ENCODE measurements at places on chromosomes 1 and 21.

GRCh38 chr1:41282679-41283317 lies 40.7 kb upstream of the SCMH1 start:
- no peak for DNase-seq

DNA sequence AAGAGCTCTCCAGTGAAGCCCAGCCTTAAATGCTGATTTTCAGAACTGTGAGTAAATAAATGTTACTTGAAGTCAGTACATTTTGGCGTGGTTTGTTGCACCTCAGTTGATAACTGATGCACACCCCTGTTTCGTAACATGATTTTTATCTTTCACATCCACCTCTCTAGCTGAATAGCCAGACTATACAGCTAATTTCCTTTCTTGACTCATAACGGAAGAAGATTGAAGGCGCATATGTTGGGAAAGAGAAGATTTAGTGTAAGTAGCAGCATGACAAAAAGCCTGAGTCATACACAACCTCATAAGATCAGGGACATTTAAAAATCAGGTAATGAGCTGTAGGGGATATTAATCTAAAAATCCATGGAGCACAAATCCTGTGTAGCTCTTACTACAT lies 716.2 kb upstream of the ZP4 start:
- DNase-seq: no peak

GRCh38 chr1:64223329-64224151 lies 20.1 kb downstream of the UBE2U start:
- no peak for DNase-seq

GRCh38 chr1:155077758-155078445 lies 735 bp upstream of the EFNA3 start:
- no peak for DNase-seq

DNA sequence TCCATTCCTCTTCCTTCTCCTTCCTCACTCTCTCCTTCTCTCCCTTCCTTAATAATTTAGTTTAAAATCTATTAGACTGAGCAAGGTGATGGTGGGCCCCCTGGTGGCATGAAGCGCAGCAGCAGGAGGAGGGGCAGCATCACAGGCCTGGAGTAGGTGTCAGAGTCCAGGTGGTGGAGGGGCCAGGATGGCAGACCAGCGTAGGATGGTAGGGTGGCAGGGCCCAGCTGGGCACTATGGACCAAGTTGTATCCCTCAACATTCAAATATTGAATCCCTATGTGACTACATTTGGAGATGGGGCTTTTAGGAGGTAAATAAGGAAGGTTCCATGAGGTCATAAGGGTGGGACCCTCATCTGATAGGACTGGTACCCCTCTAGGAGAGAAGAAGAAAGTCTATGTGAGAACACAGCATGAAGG lies 61.0 kb downstream of the WDR4 start:
- peak; percentile 37 for DNase-seq

DNA sequence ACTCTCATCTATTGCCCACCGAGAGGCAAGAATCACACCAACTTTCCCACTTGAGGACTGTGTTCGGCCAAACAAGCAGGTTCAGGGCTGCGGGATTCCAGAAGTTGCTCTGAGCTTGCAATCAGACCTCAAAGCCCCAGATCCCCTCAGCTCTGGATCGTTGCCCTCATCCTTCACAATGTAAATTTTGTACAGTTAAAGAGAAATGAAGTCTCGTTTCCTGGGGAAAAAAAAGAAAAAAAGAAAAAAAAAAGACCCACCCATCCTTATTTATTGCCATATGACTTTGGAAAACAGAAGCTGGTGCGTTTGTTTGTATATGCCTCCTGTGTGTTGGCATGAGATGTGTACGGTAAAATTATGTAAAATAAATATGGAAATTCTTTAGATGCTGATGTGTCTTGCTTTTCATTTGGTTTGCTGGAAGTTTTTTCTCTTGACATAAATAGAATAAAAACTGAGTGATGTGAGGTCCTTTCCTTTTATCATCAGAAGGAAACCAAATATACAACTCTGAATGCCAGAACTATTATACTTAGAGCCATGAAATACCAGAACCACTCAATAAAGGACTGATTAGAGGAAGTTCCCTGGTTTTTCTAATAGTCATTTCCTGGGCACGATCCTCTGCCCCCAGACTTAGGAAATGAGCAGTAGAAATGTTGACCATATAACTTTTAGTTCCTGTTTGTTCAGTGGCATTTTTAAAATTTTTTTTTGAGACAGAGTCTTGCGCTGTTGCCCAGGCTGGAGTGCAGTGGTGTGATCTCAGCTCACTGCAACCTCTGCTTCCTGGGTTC lies 48.7 kb downstream of the LHX4 start:
- no peak for DNase-seq

DNA sequence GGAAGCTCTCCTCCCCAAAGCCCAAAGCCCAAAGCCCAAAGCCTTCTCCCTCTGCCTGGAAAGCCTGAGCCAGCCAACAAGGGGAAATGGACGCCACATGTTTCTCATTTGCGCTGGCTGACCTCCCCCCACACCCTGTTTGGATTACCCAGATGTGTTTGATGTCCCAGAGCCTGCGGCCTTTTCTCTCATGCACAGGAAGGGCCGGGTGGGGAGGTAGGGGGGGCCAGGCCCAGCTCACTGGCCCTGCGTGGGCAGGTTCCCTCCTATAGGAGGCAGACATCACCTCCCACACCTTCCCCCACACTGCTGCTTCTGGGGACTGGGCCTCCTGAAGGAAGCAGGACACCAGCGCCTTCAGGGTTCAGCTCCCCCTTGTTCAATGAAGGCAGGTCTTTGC lies 116.3 kb downstream of the NAV1 start:
- DNase-seq: no peak

GRCh38 chr1:155174324-155175280 lies 953 bp downstream of the TRIM46 start:
- no peak for DNase-seq

All from stimulated activated CD4-positive, alpha-beta T cell treated with anti-CD3 and anti-CD28 coated beads, Interleukin-2, amount 100 ng/mL, for 4 hours (primary cell).